ENCODE measurements at places on chromosomes 1 and 21. TPM values are rescaled to one million over a fixed set of nuclear protein-coding genes. Genes with fewer than 3 reads are reported as not detected.

- DNase-seq, result no peak
These were observed 11.7 kb downstream of the ATP1B1 start for GRCh38 chr1:169118227-169118626.

CNIH3 gene
- 4.4 TPM for total RNA-seq

PLA2G2C gene
- total RNA-seq, result not detected

DNA sequence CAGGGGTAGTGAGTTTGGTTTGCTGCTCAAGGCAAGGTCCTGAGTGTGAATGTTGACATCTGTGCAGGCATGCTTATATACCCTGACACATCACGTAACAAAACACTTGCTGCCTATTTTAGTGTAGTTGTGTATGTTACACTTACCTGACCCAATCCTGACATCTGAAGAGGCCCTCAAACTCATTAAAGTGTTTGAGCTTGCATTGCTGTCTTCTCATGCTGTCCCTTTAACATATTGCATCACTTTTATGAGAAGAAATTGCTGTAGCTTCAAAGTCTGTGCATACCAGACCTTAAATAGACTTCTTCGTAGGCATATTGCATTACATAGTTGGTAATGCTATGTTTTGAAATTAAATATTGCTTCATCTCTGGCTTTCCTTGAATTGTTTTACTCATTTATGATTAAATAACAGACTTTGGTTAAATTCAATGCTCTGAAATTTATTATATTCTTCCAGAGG is at the start of gene KRTAP19-3:
Gene KRTAP19-3, minus strand, starts transcription at position 51 of the 466 bp plus-strand sequence. CDS start 56 bp downstream, outside the sequence.
- DNase-seq, result no peak

GRCh38 chr1:151720974-151721787 is at the start of gene RIIAD1:
TSS of gene RIIAD1 (plus strand) at chr1:151721522. CDS start at chr1:151721537, 15 bp downstream.
- peak; percentile 49 for DNase-seq

GRCh38 chr1:228241259-228241658 is 33.4 kb downstream of the OBSCN start:
- DNase-seq, result no peak

SLC22A15 gene
- 49.4 TPM for total RNA-seq

- DNase-seq, result no peak
These were observed 202.3 kb upstream of the CACYBP start for GRCh38 chr1:174797398-174797797.

- DNase-seq, result no peak
These were observed 1.8 kb downstream of the NIBAN1 start for GRCh38 chr1:184972315-184973055.

DNA sequence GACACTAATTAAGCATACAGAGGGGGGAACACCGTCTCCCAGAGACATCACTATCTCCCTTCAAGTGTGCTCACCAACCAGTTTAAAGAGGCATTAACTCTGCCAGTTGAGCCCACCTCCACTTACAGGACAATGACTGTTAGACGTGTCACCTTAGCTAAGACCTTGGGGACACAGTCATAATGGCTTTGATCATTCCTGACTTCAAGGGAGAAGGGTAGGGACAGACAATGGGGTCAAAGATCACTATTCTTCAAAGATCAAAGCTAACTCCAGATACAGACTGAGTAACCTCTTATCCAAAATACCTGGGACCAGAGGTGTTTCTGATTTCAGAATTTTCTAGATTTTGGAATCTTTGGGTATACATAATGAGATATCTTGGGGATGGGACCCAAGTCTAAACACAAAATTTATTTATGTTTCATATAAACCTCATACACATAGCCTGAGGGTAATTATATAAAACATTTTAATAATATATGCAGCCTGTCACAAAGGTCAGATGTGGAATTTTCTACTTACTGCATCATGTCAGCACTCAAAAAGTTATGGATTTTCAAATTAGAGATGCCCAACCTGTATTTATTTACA is 246.1 kb downstream of the SLC45A1 start:
- no peak for DNase-seq

RAB3GAP2 gene
- total RNA-seq, result 65.3 TPM

LIN28A gene
- 97.3 TPM for total RNA-seq

DNA sequence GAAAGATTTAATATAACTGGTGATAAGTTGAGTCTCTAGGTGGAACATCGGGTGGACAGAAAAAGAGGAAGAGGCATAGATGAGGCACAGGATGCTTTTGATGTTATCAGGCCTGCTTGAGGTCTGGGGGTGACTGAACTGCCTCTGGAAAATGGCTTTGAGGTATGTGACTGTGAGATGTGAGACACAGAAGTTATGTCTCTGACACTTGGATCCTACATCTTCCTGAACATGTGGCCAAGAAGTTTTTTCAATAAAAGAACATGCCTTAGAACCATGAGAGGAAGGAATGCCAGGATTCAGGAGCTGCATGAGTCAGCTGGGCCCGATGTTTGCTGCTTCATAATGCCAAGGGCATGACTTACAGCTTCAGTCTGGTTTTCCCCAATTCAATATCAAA is 11.5 kb upstream of the AIM2 start:
- no peak for DNase-seq

HMCN1 gene
- total RNA-seq, result 0.93 TPM

REN gene
- not detected for total RNA-seq

SH3BP5L gene
- total RNA-seq, result 74.0 TPM

GPX7 gene
- 3.5 TPM for total RNA-seq
